AG04450 (cell line): ENCODE measurements at places on chromosomes 4 and X. TPM values are rescaled to one million over a fixed set of nuclear protein-coding genes. Genes with fewer than 3 reads are reported as not detected.

DNA sequence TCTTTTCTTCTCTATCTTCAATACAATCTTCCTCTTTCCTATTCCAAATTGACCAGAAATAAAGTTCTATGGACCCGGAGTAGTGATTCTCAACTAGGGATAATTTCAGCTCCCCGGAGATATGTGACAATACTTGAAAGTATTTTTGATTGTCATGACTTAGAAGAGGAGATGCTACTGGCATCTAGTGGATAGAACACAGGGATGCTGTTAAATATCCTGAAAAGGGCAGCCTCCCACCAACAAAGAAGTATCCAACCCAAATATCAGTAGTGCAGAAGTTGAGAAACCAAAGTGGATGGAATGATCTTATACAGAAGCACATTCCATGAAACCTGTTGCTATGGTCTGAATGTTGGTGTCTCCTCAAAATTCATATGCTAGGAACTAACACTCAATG lies 65.7 kb upstream of the NDST3 start:
- DNase-seq = no peak

TMSB4X gene
- 6,551 and 6,856 TPM in 2 replicates for polyA plus RNA-seq

- no peak for DNase-seq
Measured at GRCh38 chr4:81790477-81790876, 318.8 kb upstream of the RASGEF1B start.

TRO gene
- 60.0 and 63.2 TPM in 2 replicates for polyA plus RNA-seq

EDA gene
- polyA plus RNA-seq = 0.02 TPM in 1 of 2 replicates, not detected in the other

SLIT2 gene
- polyA plus RNA-seq = 15.2 and 16.0 TPM in 2 replicates

DNA sequence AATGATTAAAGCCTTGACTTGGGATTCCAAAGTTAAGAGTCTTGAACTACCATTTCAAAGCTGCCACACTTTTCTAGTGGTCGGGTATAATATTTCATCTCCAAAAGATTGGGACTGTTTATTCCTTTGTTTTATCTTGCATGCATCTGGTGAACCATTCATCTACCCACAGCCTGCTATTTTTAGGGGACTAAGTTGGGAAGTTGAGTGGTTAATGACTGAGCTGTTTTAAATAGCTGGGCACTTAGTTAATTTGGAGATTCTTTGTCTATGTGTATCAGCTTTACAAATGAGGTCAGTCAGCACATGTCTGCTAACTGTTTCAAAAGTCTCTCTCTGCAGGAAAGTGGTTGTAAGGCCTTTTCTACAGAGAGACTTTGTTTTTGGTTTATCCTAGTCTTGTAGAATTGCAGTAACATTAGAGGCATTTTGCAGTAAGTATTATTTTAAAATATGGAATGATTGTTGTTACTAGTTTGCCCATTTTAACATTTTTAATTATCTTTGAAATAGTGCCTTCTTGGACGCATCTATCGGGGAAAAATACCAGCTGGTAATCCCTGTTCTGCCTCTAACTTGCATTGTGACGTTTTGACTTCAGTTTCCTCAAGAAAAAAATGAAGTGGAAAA lies 8.2 kb downstream of the BMP2K start:
- DNase-seq = peak; percentile 65

- DNase-seq = no peak
Measured at GRCh38 chr4:148366251-148366650, 76.0 kb downstream of the NR3C2 start.

PHOX2B gene
- polyA plus RNA-seq = not detected in 2 replicates

GRCh38 chrX:143429131-143429530 lies 88.1 kb downstream of the SPANXN3 start:
- no peak for DNase-seq

CNGA1 gene
- not detected in 2 replicates for polyA plus RNA-seq

SERTM2 gene
- polyA plus RNA-seq = 0.02 and 0.06 TPM in 2 replicates

GRCh38 chr4:150297861-150298474 lies 219.7 kb downstream of the DCLK2 start:
- DNase-seq = peak; percentile 38

DNA sequence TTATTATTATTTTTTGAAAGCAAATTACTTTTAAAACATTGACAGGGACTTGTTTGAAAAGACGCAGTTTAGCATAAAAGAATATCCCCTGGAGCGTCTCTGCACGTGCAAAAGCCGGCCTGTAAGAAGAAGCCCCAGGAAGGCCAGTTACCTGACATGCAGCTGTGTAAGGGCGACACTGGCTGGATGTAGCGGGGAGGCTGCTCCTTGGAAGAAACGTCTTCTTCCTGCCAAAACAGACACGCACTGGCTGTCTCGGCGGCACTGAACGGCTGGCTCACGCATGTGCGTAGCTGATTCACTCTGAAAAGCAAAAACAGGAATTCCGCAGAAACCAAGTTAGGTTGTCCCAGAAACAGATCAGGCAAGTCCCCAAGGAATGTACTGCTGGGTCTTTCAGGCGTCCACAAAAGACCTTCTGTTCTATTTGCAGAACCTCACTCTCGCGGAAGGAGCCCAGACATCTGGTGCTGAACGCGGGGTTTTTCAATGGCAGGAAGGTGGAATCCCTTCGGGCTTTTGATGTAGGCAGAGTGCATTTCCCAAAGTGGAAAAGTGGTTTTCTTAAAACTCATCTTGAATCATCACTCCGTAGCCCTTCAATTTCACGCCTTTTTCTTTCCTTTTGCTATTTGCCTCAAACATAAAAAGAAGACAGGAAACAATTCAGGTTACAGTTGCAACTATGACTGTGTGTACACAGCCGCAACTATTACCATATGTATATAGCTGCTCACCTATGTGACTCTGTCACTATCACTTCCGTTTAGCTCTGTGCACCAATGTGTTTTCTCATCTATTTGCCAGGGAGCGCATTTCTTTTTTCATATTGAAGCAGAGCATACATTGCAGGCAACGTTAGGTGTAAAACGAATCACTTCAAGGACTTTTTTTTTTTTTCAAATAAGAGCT lies 38.1 kb upstream of the ARSH start:
- no peak for DNase-seq

MRFAP1 gene
- polyA plus RNA-seq = 252 and 298 TPM in 2 replicates

- DNase-seq = no peak
Measured at GRCh38 chr4:168825975-168826374, 184.1 kb downstream of the CBR4 start.

DNA sequence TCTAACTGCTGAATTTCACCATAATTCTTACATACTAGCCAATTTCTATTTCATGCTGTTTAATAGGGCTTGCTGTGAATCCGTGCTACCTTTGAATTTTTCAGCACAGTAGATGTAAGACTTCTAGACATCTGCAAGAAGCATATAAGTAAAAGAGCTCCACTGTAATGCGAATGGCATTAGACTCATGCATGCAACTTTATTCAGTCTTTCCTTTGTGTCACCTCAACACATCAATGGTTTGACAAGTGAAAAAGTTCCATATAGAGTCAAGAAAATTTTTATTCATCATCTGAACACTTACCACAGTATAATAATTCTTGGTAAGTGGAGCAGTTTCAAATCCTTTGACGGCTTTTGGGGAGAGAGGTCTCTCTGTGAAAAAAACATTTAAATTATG lies 48.9 kb downstream of the ARHGEF6 start:
- DNase-seq = no peak

PAGE4 gene
- not detected in 2 replicates for polyA plus RNA-seq

GRCh38 chr4:146059865-146060264 lies 115.7 kb upstream of the LSM6 start:
- DNase-seq = no peak

GRCh38 chr4:78766650-78767049 lies 9.5 kb upstream of the BMP2K start:
- no peak for DNase-seq

DNA sequence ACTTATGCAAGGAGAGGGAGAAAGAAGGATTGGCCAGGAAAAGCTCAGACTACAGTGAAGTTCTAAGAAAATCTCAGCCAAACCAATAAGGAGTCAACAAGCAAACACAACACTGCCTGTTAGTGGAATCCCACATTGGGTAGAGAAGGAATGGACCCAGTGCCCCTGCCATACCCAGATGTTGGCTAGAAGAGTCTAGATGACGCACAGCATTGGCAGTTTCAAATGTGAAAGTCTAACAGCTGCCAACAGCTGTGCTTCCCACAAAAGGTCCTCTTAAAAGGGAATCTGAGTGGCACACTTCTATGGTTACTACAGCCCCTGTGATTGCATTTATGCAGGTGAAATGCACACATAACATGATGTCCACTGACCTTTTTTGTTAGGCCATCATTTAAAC lies 37.2 kb upstream of the CPEB2 start:
- no peak for DNase-seq

- DNase-seq = no peak
Measured at GRCh38 chrX:37785569-37785968, 5.7 kb downstream of the CYBB start.

ANXA10 gene
- polyA plus RNA-seq = 0.33 and 0.60 TPM in 2 replicates

- no peak for DNase-seq
Measured at GRCh38 chrX:105150557-105150956, 69.9 kb downstream of the TEX13A start.
